Left renal pelvis (tissue), 4 donors: ENCODE measurements at places on chromosomes 2 and 18.
A peak's percentile ranks its signal among the peaks of the same experiment; 100 is the strongest.

GRCh38 chr18:26637324-26637723, 89.0 kb upstream of the KCTD1 start:
- no peak for DNase-seq

DNA sequence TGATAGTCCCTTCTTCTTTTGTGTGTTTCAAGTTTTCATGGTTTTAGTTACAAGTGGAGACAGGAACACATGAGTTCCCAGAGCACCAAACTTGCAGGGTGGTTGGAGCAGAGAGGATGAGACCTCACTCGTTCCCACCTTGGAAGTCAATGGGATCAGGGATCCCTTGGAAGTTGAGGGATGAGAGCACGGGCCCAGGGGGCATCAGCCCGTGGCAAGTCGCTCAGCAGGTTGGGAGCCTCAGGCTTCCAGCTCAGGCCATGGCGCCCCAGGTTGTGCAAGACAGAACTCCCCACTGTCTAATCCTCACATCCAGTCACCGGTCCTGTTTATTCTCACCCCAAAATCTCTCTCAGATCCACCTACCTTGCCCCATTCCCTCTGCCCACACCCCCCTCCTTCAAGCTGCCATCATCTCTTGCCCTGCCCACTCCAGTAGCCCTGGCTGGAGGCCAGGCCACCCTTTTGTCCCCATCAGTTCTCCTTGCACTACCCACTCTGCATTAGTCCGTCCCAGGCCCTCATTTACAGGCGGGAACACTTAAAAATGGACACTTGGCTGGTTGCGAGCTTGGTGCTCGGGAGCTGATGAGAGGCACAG, 37.6 kb upstream of the FOSL2 start:
- no peak for DNase-seq

DNA sequence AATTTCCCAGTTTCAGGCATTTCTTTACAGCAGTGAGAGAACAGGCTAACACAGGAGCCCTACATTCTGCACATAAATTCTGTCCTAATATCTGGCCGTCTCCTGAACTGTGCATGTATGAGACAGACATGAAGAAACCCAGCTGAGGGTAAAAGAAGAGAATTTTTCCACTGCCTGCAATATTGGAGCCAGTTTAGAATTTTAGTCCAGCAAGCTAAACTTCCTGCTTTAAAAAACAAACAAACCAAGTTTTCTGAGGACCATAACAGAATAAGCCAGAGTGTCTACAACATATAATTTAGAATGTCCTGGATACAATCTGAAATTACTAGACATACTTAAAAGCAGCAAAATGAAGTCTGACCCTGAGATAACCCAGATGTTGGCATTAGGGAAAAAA, 215.1 kb upstream of the KLHL29 start:
- no peak for DNase-seq

DNA sequence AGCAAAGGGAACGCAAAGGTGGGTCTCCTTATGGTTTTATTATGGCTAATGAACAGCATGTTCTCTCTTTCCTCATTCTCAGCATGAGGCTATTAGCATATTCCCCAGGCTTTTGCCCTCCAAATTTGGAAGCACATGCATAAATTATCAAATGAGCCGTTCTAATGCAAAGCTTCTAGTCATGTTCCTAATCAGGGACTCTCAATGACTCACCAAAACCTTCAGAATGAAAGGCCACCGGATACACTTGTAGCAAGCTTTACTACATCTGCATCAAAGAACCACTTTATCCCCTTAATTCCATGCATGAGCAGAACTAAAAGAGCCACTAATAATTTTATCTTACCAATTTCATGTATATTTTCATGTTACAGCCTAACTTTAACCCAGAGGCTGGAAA, 310.5 kb downstream of the LRATD1 start:
- DNase-seq, result no peak

- no peak for DNase-seq
Measured at GRCh38 chr18:52670896-52671295, 330.9 kb downstream of the DCC start.

- DNase-seq, result peak; percentile 54
Measured at GRCh38 chr2:203692031-203692710, 14.3 kb upstream of the CD28 start.

GRCh38 chr18:58309610-58310239, 265.7 kb downstream of the NEDD4L start:
- DNase-seq, result no peak

- no peak for DNase-seq
Measured at GRCh38 chr2:24307961-24308360, 52.4 kb downstream of the ITSN2 start.

DNA sequence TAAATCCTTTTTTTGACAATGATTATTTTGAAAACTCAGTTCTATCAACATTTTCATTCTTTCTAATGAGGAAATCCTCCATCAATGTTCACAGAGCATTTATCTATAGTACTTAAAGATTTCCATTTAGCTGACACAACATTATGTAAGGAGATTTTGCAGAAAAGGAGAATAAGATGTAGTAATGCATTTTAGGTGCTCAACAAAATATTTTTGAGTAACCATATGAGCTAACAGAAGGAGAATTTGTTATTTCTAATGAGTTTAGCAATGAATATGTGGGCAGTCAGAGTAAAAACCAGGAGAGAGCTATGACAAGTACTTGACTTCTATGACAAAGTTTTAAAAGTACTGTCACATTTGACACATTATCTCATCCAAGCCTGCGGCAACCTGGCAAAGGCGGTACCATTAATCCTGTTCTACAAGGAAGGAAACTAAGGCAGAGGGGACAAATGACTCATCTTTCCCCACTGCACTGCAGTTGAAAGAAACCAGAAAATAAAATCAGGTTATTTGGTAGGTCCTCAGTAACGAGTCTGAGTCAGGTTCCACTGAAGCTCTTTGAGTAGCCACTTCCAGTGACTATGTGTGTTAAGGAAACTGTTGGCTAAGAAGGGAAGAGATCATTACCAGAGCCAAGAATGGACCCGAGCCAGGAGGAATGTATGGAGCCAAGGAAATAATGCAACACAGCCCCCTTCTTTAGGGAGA, 134.1 kb upstream of the ITGB6 start:
- DNase-seq, result no peak

GRCh38 chr2:189841019-189841418, 56.8 kb downstream of the PMS1 start:
- no peak for DNase-seq

GRCh38 chr18:43879415-43879814, 602.1 kb upstream of the SYT4 start:
- DNase-seq, result no peak

- DNase-seq, result no peak
Measured at GRCh38 chr18:26772691-26773090, 92.8 kb downstream of the AQP4 start.

DNA sequence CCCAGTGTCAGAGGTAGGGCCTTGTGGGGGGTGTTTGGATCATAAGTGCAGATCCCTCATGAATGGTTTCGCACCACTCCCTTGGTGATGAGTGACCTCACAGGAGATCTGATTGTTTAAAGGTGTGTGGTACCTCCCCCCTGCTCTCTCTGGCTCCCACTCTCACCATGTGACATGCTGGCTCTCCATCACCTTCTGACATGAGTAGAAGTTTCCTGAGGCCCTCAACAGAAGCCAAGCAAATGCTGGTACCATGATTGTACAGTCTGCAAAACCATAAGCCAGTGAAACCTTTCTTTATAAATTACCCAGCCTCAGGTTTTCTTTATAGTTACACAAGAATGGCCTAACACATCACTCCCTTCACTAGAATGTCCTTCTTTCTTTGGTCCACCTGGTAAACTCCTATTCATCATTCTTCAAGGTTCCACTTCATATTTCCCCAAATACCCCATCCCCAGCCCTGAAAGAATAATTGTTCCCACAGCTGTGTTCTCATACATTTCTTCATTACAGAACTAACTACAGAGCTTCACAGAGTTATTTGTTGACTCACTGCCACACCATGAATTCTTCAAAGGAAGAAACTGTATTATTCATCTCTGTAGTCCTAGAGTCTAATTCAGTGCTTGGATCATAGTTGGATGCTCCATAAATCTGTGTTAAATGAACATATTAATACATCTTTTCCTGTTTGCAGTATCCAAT, 81.2 kb upstream of the STK17B start:
- no peak for DNase-seq

GRCh38 chr2:126059379-126059778, 596.6 kb upstream of the GYPC start:
- no peak for DNase-seq

GRCh38 chr2:175792881-175793280, 209.2 kb downstream of the LNPK start:
- DNase-seq, result no peak

- no peak for DNase-seq
Measured at GRCh38 chr2:18975506-18976167, 382.8 kb downstream of the OSR1 start.

DNA sequence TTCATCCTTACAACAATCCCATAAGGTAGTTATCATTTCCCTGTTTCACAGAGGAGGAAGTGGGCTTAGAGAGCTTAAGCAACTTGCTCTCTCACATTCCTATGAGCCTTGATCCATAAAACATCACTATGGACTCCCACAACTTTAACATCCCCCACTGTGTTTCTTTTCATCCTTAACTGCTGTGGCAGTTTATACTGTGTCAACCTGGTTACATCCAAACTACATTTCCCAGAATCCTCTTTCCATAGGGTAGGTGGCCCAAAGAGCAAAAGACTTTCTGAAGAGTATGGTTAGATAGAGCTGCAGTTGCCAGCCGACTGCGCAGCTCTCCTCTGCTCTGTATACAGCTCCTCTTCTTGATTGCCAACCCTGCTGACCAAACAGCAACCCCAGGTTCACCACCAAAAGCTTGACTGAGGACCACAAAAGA, 22.5 kb downstream of the MAP3K2 start:
- DNase-seq, result no peak

GRCh38 chr2:238669046-238669445, 178.8 kb upstream of the TWIST2 start:
- DNase-seq, result no peak

GRCh38 chr2:58594175-58594574, 353.1 kb upstream of the FANCL start:
- DNase-seq, result no peak

- no peak for DNase-seq
Measured at GRCh38 chr2:175571078-175571653, 389.7 kb upstream of the ATP5MC3 start.

DNA sequence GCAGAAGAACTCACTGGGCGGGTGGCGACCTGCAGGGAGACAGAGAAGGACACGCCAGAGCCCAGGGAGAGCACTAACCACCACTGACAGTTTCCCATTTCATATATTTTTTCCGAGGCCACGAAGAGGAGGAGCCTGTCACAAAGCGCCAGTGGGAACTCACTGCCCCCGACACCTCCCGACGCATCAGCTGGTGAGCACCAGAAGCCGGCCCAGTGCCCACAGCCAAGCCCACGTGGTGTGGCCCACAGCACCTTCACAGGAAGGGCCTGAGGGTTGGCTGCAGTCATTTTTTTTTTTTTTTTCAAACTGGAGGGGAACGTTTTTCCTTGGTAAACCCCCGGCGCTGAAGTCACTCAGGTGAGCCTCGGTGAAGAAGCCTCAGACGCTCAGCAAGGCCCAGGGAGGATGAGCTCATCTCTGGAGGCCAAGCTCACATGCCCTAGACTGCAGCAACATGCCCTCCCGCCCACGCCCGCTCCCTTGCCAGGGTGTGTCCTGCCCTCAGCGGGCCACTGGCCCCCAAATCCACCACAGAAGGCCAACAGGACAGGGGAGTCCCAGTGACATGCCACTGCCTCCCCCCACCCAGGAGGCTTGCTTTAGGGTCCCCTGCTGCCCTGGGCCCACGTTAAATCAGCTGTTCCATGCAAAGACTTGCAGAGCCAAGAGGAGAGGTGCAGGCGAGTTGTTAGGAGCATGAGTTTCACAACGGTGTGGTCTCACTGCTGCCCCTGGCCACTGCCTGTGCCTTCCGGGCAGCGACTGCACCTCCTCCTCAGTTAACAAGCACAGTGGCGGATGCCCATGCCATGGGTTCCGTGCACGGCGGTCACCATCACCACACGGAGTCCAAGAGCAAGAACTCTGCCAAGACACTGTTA, 68.1 kb downstream of the PARD6G start:
- DNase-seq, result no peak

GRCh38 chr18:26863122-26863879, 2.2 kb downstream of the AQP4 start:
- no peak for DNase-seq

GRCh38 chr18:79945118-79946042, 6.1 kb downstream of the SLC66A2 start:
- no peak for DNase-seq

- DNase-seq, result no peak
Measured at GRCh38 chr18:8894823-8895222, 189.5 kb downstream of the MTCL1 start.

GRCh38 chr2:182503886-182504285, 77.0 kb upstream of the PDE1A start:
- DNase-seq, result no peak

DNA sequence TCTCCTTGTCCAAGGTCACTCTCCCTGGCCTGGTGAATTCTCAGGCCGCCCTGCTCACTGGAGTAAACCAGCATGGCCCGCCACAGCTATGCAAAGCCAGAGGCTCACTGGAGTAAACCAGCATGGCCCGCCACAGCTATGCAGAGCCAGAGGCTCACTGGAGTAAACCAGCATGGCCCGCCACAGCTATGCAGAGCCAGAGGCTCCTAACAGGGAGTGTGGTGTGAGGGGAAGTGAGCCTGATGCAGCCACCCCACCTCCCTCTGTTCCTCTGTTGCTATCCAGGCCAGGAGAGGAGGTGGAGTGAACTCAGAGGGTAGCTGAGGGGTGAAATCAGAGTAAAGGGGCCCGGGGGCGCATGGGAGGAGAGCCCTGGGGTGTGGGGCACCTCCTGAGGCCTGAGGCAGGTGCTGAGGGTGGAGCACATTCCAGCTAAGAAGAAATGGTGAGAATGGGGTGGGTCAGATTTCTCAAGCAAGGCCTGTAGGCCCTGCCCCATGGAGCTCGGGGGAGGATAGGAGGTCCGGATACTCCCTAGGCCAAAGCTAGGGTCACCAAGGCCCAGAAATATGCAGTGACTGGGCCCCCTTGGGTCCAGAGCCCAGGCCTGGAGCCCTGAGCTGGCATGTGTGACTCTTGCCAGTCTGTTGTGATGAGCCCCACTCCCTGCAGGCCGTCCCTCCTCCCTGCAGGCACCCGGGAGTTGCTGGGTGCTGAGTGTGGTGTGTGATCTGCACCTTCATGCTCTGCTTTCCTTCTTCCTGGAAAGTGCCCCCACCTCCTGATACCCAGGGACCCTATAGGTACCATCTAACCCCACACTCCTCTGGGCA, 1.5 kb downstream of the ATP6V1B1 start:
- no peak for DNase-seq

- no peak for DNase-seq
Measured at GRCh38 chr2:132984731-132985130, 314.7 kb upstream of the LYPD1 start.
